ENCODE measurements at places on chromosomes 4 and X.
A peak's percentile ranks its signal among the peaks of the same experiment; 100 is the strongest.

DNA sequence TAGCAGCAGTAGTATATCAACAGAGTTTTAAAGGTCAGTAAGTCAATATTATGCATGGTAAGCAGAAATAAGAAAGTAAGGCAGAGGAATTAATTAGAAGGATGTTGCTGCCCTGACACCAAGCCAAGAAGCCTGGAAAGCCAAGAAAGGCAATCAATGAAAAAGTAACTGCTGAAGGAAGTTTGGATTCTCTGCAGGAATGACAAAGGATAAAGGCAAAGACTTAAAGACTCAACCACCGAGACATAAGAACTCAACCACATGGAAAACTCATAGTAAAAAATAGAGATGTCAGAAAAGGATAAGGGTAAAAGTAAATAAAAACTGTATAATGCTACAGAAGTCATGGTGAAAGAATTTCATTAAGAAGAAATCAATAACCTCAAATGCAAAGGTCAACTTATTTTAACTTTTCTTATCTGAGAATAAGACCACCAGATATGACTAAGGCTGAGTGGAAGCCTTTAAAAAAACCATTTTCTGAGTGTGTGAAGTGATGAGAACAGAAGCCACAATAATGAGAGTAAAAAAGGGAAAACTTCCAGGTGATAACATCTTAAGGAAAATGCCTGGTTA, 55.2 kb downstream of the NEK1 start:
- DNase-seq = peak; percentile 14

GRCh38 chr4:57504139-57504538, 394.0 kb upstream of the IGFBP7 start:
- DNase-seq = no peak

DNA sequence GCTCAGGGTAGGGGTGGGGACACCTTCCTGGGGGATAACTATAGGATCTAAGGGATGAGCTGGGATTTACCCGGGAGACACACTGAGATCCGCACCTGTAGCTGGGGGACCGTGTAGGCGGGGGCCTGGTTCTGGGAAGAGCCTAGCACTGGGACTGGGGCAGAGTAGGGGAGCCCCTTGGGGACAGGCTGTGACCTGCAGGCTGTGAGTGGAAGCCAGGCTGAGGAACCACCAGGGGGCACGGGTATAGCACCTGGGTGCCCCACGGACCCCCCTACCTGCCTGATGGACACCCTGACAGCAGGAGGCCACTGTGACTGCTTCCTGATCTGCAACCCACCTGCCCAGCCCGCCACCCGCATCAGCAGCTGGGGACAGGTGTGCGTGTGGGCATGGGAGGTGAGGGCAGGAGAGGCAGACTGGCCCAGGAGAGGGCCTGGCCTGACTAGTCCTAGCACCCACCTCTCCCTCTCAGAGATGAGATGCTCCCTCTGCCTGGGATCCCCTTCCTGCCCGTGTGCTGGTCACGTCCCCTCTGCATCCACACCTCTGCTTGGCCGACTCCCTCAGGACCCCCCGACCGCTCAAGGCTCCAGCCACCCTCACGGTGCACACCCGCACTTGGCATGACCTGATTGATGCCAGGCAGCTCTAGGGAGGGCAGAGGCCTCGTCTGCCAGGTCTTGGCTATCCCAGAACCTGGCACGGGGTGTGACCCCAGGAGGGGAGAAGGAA, 94.2 kb upstream of the NKX1-1 start:
- no peak for DNase-seq

- DNase-seq = no peak
These were observed 70.2 kb upstream of the BCOR start for GRCh38 chrX:40167850-40168479.

GRCh38 chr4:113972781-113973180, 6.7 kb downstream of the ARSJ start:
- DNase-seq = no peak

All from fibroblast of skin of right quadriceps (primary cell).